NCI-H524 (cell line): ENCODE measurements at places on chromosomes 6 and 20.
A peak's percentile ranks its signal among the peaks of the same experiment; 100 is the strongest.

GRCh38 chr6:31366693-31367470 lies 9.9 kb upstream of the HLA-B start:
- DNase-seq = peak; percentile 68

- DNase-seq = no peak
These were observed 118.4 kb downstream of the BTBD3 start for GRCh38 chr20:12036142-12036541.

- DNase-seq = no peak
These were observed 123.6 kb upstream of the SHLD1 start for GRCh38 chr20:5626603-5627002.

GRCh38 chr6:83509441-83509840 lies 2.9 kb upstream of the PRSS35 start:
- no peak for DNase-seq

GRCh38 chr20:57709823-57710799 lies at the start of gene PMEPA1:
TSS of gene PMEPA1 (minus strand) at chr20:57710015. CDS start at chr20:57709582, 433 bp downstream.
- peak; percentile 80 for DNase-seq

- no peak for DNase-seq
These were observed 23.6 kb downstream of the GMDS start for GRCh38 chr6:2221726-2222274.

- DNase-seq = no peak
These were observed 234.2 kb downstream of the COL12A1 start for GRCh38 chr6:74971633-74972032.

- no peak for DNase-seq
These were observed 70.9 kb downstream of the MAN1A1 start for GRCh38 chr6:119278625-119279024.

DNA sequence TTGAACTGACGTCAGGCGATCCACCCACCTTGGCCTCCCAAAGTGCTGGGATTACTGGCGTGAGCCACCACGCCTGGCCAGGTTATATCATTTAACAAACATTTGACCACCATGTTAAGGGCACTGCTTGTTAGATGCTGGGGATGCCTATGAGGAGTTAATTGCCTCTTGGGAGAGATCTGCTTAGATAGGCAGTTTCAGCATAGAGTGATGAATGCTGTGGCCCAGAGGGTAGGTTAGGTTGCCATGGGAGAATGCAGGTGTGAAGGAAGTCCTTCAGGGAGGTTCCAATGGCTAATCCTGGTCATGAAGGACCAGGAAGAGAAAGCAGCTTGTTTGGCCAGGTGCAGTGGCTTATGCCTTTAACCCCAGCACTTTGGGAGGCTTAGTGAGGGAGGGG lies 17.0 kb downstream of the PHF20 start:
- DNase-seq = no peak

- DNase-seq = no peak
These were observed 201.9 kb upstream of the PDE10A start for GRCh38 chr6:165864925-165865324.

GRCh38 chr6:63507096-63507495 lies 65.2 kb upstream of the LOC128125822 start:
- no peak for DNase-seq
